Activated naive CD4-positive, alpha-beta T cell treated with anti-CD3 and anti-CD28 coated beads, Interleukin-2, amount 10 ng/mL, durations not matched to agents 7 days and 5 days (primary cell): ENCODE measurements at places on chromosomes 2 and 18.

GRCh38 chr2:115303-115702, 69.0 kb upstream of the FAM110C start:
- no peak for DNase-seq

DNA sequence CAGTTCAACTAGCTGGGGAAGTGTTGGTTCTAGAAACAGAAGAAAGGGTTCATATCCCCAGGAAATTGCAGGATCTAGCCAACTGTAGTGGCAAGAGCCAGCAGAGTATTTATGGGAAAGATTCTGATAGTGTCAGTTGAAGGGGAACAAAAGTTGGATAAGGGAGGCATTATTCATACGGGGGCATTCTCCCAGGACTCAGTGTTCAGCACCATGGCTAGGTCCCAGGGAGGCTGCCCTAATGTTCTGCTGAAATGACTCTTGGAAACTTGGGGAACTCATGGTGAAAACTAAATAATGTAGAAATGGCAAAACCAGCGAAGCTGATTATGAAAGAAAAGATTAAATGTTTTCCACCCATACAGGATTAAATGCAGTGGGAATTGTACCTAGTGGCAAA, 543.7 kb downstream of the TRIB2 start:
- DNase-seq, result no peak

DNA sequence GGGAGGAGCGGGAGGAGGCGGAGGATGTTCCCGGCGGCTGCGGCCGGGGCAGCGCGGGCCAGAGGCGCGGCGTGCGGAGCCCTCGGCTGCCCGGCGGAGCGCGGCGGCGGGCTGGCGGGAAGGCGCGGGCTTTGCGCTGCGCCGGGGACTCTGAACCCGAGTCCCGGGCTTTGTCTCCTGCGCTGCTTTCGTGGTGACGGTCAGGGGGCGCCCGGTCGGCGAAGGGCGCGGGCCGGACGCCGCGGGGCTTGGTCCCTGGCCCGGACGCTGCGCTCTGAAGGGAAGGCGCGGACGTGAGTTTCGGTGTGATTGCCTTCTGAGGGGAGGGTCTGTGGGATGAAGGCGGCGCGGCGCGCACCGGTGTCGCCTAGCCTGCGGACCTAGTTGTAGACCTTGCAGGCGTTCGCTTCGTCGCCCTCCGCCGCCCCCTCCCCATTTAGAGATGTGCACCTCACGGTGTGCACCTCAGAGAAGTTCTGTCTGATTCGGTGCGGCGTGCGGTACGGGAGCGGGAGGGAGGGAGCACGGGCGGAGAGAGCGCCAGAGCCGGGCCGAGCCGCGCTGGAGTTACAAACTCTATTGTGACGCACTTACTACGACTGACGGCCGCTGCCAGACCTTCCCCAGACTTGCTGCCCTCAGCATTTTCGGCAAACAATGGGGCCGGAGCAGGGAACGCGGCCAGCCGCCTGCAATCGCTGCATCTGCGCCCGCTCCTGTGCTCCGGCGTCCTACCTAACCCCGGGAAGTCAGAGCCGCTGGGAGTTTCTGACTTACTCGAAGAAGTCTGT, 2.1 kb downstream of the BCL2L11 start:
- DNase-seq, result peak; percentile 56

DNA sequence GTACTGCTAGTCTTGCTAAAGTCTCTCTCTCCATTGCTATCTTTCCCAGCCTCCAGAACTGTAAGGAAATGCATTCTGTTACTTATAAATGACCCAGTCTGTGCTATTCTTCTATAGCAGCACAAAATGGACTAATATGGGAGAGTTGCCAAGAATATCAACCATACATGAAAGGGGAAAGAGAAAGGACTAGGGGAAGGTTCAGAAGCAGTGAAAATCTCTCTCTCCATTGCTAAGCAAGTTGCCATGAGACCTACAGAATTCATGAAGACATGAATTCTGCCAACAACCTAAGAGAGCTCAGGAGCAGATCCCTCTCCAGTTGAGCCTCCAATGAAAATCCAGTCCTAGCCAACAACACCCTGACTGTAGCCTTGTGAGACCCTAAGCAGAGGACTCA, 3.6 kb upstream of the TRABD2A start:
- DNase-seq, result no peak

DNA sequence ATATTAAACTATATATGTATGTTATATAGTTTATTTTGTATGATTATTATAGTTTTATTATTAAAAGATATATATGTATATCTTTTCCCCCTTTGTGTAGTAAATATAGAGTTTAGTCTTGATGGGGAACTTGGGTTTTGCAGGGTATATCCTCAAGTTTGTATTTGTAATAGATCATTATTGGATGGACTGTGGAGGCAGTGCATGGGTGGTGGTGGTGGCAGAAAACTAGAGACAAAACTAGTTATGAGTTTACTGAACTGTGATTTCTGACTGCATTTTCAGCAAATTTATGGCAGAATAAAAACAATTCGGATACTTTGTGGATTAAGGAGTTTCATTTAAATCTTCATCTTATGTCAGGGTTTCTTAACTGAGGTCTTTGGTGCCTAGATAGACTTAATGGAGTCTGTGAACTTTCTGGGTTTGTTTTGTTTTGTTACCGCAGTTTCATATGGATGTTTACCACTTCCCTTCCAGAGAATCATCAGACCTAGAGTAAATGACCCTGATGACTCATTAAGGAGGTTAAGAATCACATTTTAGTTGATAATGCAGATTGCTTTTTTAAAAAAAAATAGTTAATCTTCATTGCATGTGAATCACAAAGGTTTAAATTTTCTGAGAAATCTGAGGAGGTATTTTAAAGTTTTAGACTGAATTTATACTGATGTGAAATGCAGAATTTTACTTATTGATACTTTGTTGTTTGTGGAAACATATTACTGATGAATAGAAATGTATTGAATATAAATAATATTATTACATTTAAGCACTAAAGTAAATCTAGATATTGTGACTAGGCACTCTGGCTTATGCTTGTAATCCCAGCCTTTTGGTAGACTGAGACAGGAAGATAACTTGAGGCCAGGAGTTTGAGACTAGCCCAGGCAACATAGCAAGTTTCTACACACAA, 14.5 kb downstream of the EPC2 start:
- DNase-seq, result no peak

GRCh38 chr18:64099244-64099643, 49.6 kb downstream of the LINC00305 start:
- no peak for DNase-seq

- no peak for DNase-seq
These were observed 303.9 kb upstream of the EPHA4 start for GRCh38 chr2:221876016-221876415.

DNA sequence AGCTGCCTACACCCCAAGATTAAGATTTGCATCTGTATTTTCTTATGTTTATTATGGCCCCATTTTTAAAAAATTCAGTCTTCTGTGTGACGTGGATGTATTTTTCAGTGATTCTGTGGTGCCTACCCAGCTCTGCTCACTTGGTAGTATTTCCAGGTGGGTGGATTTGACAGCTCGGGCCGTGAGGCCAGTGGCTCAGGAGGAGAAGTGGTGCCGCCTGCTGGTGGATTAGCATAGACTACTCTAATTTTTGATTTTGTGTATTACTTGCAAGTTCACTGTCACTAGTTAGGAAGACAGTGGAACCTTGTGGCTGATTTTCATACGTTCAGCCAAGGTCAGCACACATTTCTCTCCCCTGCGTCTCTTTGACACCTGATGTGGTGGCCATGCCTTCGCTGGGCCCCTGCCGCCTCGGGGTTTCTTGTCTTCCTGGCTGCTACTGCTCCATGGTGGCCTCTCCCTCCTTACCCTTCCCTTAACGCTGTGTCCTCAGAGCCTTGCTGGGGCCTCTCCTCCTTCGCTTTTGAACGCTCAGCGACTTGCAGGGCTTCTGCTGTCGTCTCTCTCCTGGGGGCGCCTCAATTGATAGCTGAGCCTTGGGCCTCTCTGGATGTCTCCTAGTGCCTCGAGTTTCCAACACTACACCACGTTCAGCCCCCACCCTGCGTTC, 89.4 kb downstream of the DGKD start:
- peak; percentile 91 for DNase-seq

- no peak for DNase-seq
These were observed 140.6 kb upstream of the LGALSL start for GRCh38 chr2:64313398-64313723.

DNA sequence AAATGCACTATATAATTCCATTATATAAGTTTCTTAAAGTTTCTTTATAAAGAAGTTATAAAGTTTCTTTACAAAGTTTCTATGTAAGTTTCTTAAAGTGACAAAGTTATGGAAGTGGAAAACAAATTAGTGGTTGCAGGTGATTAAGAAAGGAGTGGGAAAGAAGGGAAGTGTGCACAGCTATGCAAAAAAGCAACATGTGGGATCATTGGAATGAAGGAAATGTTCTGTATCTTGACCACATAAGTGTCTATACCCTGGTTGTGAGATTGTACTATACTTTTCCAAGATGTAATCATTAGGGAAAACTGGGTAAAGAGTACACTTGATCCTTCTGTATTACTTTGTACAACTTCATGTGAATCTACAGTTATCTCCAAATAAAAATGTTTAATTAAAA, 1541.1 kb downstream of the LRP1B start:
- DNase-seq, result no peak

- DNase-seq, result no peak
These were observed 95.1 kb upstream of the XPO1 start for GRCh38 chr2:61633250-61633649.

- no peak for DNase-seq
These were observed 99.9 kb upstream of the NRP2 start for GRCh38 chr2:205582366-205582765.

DNA sequence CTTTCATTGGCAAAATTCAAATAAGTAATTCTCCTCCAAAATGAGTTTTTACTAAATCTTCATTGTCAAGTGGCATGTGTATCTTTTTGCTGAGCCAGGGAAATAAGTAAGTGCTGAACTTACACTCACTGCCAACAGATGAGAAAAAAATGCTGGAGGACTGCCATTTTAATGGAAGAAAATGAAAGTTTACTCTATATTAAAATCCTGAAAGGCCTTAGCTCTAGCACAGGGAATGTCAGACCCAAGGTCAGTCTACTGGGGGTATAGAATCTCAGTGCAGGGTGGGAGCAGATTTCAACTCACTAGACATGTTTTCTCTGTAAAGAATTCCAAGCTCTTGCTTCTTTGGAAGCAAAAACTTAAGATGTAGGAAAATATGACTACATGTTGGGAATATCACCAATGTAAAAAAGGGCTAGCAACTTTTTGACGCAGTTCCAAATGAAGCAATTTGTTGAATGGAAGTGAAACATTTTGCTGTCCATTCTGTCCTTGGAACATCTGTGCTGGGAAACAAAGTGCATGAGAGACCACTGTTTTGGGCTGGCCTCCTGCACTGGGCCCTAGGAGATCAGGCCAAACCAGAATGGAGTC, 127.0 kb downstream of the ST6GAL2 start:
- no peak for DNase-seq

DNA sequence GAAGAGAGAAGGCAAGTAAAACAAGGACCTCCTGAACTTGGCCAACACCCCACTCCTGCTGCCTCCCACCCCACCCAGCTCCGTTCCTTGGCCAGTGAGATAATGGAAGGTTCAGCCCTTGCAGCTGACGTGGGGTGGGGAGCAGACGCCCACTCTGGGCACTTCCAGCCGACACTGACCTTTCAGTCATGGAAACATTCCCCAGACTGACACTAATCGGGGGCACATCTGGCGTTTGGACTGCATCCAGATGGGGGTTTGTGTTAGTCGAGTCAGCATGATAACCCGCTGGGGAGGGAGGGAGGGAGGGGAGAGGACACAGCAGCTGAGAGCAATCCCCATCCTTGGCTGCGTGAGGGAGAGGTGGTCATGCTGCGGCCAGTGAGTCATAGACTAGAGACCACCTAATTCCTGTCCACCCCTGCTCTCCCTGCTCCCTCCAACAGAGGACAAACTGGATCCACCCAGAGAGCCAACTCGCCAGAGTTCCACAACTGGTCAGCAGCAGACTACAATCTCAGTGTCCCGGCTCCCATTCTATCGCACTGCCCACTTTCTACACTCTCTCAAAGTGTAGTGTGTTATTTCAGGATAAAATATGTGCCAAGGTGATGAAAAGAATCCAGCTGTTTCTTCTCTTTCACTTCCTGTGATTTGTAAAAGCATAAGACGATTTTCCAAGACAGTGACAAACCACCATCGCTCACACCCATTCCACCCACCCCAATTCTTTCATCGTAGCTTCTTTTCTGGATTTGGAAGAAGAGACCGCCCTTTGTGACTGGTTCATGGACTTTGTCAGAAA, 115.4 kb upstream of the PKDCC start:
- DNase-seq, result no peak

DNA sequence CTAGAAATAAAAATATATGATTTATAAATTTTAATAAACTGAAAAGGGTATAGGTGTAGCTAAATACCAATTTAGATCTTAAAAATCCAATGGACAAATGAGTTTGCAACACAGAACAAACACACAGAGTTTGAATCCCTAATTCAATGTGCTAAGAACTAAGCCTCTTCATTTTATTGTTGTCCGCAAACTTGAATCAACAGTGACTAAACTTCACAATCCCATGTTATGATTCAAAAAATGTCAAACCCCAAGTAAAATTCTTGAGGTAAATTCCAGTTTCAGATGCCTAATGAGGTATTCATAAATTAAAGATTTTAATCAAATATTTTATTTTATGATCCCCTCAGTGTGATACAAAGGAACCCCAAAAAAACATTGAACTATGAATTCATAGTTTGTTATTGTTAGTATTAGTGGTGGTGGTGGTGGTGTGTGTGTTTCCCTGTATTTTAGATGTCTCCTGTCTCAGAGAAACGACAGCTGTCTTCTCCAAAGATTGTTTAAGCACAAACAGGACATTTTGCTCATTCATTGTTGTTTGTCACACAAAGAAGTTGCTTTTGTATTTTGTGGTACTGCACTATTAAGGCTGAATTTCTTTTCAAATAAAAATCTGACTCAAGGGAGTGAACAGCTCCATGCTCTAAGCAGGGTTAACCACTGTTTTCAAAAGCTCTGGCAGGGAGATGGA, 259.8 kb downstream of the OSR1 start:
- no peak for DNase-seq

DNA sequence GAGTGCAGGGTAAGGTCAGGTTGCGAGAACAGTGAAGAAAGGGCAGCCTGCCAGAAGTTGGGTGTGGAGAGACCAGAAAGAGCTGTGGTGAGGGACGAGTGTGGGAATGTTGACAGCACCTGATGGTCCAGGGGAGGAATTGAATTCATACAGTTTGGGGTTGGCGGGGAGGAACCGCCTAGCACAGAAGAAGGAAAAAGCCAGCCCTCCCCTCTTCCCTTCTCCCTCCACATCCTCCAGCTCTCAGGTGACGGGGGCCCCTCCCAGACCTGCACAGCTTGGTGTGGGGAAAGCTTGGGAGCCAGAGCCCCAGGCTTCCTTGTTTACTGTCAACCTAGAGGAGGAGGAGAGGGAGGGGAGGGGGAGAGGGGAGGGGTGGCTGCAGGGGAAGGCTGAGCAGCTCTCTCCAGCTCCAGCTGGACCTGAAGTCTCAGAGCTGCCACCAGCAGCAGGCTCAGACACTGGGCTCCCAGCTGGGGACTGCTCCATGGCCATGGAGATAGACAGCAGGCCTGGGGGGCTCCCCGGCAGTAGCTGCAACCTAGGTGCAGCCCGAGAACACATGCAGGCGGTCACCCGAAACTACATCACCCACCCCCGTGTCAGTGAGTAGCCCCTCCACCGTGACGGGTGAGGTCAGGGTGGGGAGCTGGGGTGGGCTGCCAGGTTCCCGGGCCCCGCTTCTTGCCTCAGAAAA, at the start of gene ATP6V1B1:
TSS of gene ATP6V1B1 (plus strand) at position 433 of the 697 bp plus-strand sequence. CDS start at position 488, 55 bp downstream.
- no peak for DNase-seq
